Stimulated activated CD4-positive, alpha-beta T cell treated with anti-CD3 and anti-CD28 coated beads, Interleukin-1b, Interleukin-23, amount 100 ng/mL, for 4 hours (primary cell): ENCODE measurements at places on chromosomes 6 and 20.

- no peak for DNase-seq
Observed at GRCh38 chr6:169996378-169997051, 245.1 kb downstream of the ERMARD start.

DNA sequence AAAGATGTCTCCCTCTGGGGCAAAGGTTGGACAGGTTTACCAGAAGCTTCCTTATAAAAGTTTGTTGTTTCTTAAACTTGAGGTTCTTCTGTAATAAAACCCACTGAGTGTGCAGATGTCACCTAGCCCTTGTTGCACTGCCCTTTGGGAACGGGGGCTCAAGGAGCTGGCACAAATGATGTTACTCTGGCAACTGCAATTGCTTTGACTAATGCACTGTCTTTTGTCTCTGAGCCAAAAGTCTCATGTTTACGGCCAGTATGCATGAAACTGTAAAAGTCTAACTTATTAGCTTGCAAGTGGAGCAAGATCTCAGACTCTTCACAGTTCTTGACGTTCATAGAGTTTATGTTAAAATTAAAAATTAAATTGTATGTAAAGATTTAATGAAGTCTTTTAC, 655.7 kb downstream of the EPHA7 start:
- DNase-seq = no peak

- DNase-seq = no peak
Observed at GRCh38 chr20:58790454-58790853, 60.2 kb downstream of the GNAS-AS1 start.

- no peak for DNase-seq
Observed at GRCh38 chr6:89082486-89082891, 1.9 kb downstream of the PNRC1 start.

DNA sequence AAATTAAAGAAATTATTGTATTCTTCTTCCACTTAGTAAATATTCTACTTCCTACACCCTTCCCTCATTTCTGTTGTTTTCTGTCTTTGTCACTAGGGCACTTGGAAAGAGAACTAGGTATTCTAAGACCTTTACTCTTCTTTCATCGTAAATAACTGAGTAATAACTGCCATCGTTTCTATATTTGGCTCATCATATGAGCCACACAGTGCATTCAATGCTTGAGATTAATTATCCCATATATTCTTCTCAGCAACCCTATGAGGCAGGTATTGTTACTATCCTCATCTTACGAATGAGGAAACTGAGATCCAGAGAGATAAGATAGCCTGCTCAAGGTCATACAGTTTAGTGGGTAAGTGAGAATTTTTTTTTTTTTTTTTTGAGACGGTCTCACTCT, 38.9 kb downstream of the LRP11 start:
- DNase-seq = no peak

DNA sequence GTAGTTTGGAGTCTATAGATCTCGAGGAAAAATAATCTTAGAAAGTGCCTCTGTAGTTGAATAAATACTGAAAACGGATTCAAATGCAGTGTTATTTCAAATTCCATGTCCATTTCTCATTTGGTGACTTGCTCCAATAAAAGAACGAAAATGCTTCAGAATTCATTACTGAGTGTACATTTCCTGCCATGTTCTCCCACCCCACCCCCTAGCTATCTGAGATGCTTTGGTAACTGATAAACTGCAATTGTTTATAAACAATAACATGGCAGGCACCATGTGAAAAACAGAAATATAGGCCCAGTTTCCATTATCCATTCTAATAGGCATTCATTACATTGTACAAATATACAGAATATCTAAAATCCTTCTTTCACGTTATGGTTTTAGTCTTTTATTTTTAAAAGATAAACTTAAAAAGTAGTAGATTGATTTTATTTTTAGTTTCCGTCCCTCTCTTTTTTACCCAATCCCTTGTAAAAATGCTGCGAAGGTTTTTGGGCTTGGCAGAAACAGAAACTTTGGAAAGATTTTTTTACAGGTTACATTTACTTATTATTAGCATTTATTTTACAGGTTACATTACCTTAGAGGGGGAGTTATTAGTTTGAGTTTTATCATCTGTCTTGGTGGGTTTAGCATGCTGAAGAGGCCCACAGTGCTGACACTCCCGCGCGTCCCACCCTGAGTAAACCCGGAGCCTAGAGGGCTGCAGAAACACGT, 1.5 kb downstream of the FAM162B start:
- no peak for DNase-seq

DNA sequence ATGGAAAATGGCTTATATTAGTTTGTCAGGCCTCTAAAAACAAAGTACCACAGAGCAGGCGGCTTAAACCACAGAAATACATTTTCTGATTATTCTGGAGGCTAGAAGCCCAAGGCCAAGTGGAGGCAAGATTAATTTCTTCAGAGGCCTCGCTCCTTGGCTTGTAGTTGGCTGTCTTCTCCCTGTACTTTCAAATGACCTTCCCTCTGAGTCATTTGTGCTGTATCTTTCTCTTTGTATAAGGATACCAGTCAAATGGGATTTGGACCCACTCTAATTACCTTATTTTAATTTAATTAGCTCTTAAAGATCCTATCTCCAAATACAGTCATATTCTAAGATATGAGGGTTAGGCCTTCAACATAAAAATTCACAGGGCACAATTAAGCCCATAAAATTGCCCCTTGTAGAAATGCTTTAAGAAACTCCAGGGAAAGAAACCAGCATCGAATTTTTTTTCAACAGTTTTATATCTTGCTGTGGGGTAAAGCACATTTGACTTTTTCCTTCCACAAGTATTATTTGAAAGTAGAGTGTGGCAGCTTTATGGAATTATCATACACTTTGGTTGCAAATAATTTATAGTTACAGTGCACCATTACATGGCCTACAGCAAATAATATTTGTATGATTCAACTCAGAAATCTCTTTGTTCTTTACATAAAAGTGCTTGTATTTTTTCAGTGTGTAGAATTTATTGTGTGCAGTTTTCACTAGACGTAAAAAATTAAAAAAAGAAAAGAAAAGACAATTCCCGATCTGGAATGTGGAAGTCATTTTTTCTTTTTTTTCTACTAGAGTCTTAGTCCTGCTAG, 706.1 kb downstream of the KIF16B start:
- DNase-seq = no peak

DNA sequence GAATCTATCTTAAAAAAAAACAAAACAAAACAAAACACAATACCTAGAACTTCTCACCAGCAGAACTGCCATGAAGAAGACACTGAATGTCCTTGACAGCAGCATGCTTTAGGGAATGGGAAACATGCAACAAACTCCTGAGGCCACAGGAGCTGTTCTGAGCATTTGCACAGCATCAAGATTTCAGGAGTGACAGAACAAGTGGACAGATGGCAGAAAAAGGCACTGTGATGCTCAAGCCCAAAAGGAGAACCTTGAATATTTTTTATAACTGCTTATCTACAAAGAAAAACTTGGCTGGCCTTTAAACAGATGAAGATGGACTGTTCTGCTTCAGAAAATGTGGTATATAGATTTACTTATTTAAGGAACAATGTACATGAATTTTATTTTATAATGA, 158.9 kb downstream of the RALGAPA2 start:
- DNase-seq = no peak
